ENCODE measurements at places on chromosomes 5 and 9.

- DNase-seq, result no peak
Measured at GRCh38 chr5:118531276-118531675, 457.1 kb downstream of the DTWD2 start.

GRCh38 chr5:66742083-66742895, 146.1 kb downstream of the MAST4 start:
- no peak for DNase-seq

GRCh38 chr5:171984748-171985419, 21.6 kb downstream of the FBXW11 start:
- DNase-seq, result no peak

GRCh38 chr5:151585970-151586369, 5.2 kb downstream of the FAT2 start:
- no peak for DNase-seq

DNA sequence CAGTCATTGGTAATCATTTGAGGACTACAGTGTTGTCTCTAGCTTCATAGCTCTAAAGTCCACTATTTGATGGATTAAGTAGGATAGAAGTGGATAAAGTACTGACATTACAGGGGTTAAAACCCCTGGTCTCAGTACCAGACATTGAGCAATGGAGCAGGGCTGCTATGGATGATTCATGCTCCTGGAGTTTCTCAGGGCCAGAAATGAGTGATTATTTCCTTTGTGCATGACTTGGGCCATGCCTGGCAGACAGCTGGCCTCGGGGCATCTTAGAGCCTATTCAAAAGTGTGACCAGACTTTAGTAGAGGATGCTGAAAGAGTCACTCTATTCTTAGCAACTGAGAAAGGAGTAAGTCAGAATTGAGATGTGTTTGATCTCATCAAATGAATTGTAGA, 350.7 kb upstream of the TLE4 start:
- DNase-seq, result no peak

DNA sequence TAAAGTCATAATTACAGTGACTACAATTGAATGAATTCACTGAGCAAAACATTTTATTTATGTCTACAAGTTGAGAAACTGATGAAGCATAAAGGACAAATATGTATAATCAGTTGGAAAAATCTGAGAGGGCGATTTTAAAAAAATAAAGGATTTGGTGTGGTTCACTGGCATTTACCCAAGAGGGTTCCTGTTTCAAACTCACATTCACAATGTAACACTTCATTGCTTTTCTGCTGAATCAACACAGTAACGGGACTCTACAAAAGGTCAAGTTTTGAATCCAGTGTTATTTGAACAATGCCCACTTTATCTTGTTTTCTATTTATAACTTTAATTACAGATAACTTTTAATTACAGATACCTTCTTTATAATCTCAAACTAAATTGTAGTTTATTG, 138.6 kb downstream of the NUDT12 start:
- DNase-seq, result no peak

All from stimulated activated CD4-positive, alpha-beta T cell treated with anti-CD3 and anti-CD28 coated beads, TNF-alpha, amount 100 ng/mL, for 24 hours (primary cell).